ENCODE measurements at places on chromosomes 12 and 14. TPM values are rescaled to one million over a fixed set of nuclear protein-coding genes. Genes with fewer than 3 reads are reported as not detected.
A peak's percentile ranks its signal among the peaks of the same experiment; 100 is the strongest.

- no peak for DNase-seq
- no peaks in the 10 kb centered on the region for H3K36me3 ChIP-seq
- no peaks in the 10 kb centered on the region for H3K27me3 ChIP-seq
- no peaks in the 10 kb centered on the region for H3K4me1 ChIP-seq
Observed at GRCh38 chr14:29773990-29774389, 153.7 kb downstream of the PRKD1 start.

- no peak for DNase-seq
- no peaks in the 10 kb centered on the region for H3K36me3 ChIP-seq
- H3K4me1 ChIP-seq, result no peaks in the 10 kb centered on the region
- no peaks in the 10 kb centered on the region for H3K27me3 ChIP-seq
- no peak overlapping the region for H3K27ac ChIP-seq
Observed at GRCh38 chr14:65943916-65944410, 531.4 kb downstream of the FUT8 start.

GRCh38 chr14:91267965-91268437, 23.5 kb upstream of the GPR68 start:
- H3K36me3 ChIP-seq, result no peaks in the 10 kb centered on the region
- no peak overlapping the region for H3K4me3 ChIP-seq
- H3K27ac ChIP-seq, result no peak overlapping the region
- no peak for DNase-seq
- peaks cover 28% of the 10 kb centered on the region for H3K4me1 ChIP-seq
- no peaks in the 10 kb centered on the region for H3K27me3 ChIP-seq

DNA sequence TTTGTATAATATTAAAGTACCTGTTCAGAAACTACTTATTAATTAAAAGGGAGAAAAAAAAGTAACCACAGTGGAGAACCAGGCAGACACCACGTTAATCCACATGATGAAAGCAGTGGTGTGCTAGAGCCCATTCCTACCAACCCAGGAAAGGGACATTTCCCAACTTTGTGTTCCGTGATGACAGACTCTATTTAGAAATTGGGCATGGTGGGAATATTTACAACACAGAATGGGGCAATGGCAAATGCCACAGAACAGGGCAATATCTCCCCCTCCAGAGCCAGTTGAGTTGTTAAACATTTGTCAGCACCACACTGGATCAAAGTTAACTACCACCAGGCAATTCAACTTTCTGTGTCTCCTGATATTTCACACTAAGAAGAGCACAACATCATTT, 1.2 kb upstream of the HIGD1C start:
- no peak for DNase-seq
- no peak overlapping the region for H3K4me3 ChIP-seq
- no peak overlapping the region for H3K27ac ChIP-seq
- H3K36me3 ChIP-seq, result no peaks in the 10 kb centered on the region

GRCh38 chr12:6347367-6348338, 5.8 kb upstream of the TNFRSF1A start:
- peak overlapping the region; percentile 98 for H3K27ac ChIP-seq
- no peaks in the 10 kb centered on the region for H3K36me3 ChIP-seq

DNA sequence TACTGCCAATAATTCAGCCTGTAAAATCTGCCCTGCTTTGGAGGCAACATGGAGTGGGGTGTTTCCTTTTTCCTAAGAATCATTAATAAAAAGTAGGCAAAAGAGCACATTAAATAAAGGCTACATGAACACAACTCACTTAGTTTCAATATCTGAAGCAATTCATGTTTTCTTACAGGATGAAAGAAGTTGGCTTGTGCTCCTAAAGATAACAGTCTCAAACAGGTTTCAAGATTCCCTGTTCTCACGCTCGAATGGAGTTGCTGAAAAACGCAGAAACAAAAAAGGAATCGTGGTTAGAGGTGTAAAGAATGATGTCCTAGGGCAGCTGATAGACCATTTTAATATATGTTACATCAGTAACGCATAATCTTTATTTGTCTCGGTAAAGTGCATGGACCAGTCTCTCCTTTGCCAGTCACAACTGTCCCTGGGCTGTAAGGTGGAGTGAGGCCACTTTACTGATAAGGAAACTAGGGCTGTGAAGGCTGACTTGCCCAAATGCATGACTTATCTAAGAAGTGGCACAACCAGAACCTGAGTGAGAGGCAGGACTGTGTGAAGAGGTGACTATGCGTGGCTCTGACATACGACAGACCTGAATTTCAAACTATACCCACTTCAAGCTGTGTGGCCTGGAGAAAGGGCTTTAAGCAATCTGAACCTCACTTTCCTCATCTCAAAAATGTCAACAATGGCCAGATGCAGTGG, 12.6 kb downstream of the GIT2 start:
- H3K27ac ChIP-seq, result no peak overlapping the region
- DNase-seq, result no peak
- no peaks in the 10 kb centered on the region for H3K27me3 ChIP-seq

GRCh38 chr12:110466791-110467190, 1.3 kb downstream of the GPN3 start:
- DNase-seq, result no peak
- H3K4me3 ChIP-seq, result peak overlapping the region; percentile 94
- no peak overlapping the region for H3K27ac ChIP-seq
- peaks cover 5% of the 10 kb centered on the region for H3K36me3 ChIP-seq

- H3K27ac ChIP-seq, result no peak overlapping the region
- no peaks in the 10 kb centered on the region for H3K36me3 ChIP-seq
- no peaks in the 10 kb centered on the region for H3K4me1 ChIP-seq
- H3K27me3 ChIP-seq, result no peaks in the 10 kb centered on the region
- no peak overlapping the region for H3K4me3 ChIP-seq
- DNase-seq, result no peak
Observed at GRCh38 chr12:93273834-93274564, 103.7 kb upstream of the NUDT4 start.

DNA sequence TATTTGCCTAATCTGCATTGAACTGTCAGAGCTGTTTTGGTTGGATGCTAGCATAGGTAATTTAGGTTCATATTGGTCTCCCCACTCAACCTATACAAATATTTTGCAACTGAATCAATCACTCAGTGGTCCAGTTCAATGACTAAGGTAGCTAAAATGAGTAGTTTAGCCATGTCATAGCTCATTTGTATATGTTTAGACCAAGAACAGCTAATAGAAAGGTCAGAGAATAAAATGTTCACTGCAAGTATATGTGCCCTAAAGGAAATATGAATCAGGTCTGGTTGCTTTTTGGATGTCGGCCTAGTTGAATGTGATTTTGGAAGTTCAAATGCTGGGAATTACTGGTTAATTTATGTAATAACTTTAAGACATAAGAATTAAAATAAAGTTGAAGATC, 883.9 kb downstream of the LRFN5 start:
- no peak overlapping the region for H3K4me3 ChIP-seq
- DNase-seq, result no peak
- H3K27ac ChIP-seq, result no peak overlapping the region
- no peaks in the 10 kb centered on the region for H3K27me3 ChIP-seq
- H3K36me3 ChIP-seq, result no peaks in the 10 kb centered on the region

DNA sequence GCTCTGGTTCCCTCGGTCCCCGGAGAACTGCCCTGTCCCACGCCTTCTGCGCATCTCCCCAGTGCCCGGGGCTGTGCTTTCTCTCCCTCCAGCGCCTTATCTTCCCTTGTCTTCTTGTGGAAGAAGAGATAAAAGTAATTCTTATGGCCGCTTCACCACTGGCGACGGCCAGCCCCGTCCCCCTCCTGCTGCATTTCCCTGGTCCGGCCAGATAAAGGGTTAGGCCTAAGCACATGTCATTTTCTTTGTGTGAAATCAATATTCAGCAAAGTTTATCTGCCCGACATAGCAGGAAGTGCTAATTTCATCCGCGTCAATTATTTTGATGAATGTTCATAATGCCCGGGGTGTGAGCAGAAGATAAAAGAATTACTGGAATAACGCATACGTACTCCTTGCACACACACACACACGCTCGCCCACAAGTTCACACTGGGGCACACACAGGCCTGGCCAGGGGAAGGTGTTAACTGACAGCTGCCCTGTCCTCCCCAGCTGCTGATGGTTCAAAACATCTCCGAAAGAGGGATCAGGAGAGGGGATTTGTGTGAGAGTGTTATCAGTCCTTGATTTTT, 177.7 kb upstream of the LHX5 start:
- no peak overlapping the region for H3K27ac ChIP-seq
- no peak for DNase-seq
- no peaks in the 10 kb centered on the region for H3K36me3 ChIP-seq

- DNase-seq, result no peak
- no peaks in the 10 kb centered on the region for H3K27me3 ChIP-seq
- H3K27ac ChIP-seq, result no peak overlapping the region
- H3K4me1 ChIP-seq, result no peaks in the 10 kb centered on the region
- no peaks in the 10 kb centered on the region for H3K36me3 ChIP-seq
Observed at GRCh38 chr12:39692258-39692853, 72.8 kb upstream of the ABCD2 start.

- H3K27me3 ChIP-seq, result no peaks in the 10 kb centered on the region
- H3K4me3 ChIP-seq, result no peak overlapping the region
- no peaks in the 10 kb centered on the region for H3K36me3 ChIP-seq
- no peak for DNase-seq
- H3K4me1 ChIP-seq, result peaks cover 11% of the 10 kb centered on the region
Observed at GRCh38 chr12:26680727-26681455, 152.1 kb downstream of the ITPR2 start.

PLA2G1B gene
- total RNA-seq, result not detected

FBXO34 gene
- 18.2 TPM for total RNA-seq

KCNH5 gene
- 0.16 TPM for total RNA-seq

ADAM21 gene
- total RNA-seq, result not detected
